ENCODE measurements at places on chromosomes 7 and 10.

DNA sequence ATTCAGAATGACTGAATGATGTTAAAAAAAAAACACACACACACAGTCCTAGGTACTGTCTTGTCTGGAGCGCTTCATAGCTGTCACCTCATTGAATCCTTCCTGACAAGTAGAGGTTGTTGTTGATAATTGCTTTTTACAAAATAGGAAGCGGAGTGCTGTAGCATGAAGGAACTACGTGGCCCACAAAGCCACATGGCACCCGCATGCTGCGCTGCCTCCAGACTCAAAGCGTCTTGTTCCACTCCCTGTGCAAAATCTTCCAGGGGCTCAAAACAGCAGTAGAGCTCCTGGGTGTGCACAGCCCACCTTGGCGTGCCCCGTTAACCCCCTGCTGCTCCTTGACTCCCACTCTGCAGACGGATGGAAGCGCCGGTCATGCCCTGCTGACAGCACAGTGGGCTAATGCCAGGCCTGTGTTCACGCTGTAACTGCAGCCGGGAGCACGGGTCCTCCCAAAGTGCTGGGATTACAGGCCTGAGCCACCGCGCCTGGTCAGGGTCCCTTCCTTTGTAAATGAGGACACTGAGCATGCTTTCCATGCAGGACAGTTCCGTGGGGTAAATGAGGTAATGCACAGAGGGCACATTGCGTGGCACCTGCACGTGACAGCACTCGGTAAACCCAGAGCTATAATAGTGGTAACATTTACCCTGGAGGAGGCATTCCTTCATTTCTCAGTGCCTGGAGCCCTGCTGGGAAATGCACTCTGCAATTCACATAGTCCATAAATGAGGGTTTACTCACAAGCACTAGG is 91.1 kb upstream of the GNA12 start:
- no peak for DNase-seq

DNA sequence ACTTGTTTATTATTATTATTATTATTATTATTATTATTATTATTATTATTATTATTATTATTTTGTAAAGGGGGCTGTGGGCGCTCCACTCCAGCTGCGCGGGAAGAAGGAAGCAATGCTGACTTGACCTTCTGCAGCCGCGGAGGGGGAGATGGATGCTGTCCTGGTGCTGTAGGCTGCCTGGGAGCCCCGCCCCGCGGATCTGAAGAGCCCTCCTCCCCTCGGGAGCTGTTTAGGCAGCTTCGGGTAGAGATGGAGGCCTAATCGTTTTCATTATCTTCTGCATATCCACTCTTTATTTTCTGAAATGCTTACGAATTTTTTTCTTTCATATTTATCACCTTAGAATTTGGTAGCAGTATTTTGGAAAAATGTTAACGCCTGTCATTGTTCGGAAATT is 101.2 kb upstream of the KLF6 start:
- DNase-seq: no peak

DNA sequence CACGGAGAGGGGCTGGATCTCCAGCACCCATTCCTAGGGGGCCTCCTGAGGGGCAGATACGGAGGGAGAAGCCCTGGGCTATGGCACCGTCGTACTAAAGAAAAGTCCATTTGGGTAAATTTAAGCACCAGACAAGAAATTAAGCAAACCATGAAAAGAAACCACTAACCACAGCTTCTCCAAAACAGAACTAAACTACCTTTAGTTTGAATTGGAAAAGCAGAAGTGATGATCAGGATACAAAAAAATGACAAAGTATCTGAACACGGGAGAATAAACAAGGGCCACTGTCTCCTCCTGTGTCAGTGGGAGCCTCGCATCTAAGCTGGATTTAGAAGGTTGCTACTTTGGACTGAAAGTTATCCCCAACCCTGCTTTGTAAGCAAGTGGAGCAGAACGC is 69.1 kb downstream of the DIP2C start:
- DNase-seq: no peak

- DNase-seq: no peak
These were observed 105.0 kb upstream of the KLF6 start for GRCh38 chr10:3889961-3890522.

Measured in GM04504 (cell line).